ENCODE measurements at places on chromosomes 6 and 20.

DNA sequence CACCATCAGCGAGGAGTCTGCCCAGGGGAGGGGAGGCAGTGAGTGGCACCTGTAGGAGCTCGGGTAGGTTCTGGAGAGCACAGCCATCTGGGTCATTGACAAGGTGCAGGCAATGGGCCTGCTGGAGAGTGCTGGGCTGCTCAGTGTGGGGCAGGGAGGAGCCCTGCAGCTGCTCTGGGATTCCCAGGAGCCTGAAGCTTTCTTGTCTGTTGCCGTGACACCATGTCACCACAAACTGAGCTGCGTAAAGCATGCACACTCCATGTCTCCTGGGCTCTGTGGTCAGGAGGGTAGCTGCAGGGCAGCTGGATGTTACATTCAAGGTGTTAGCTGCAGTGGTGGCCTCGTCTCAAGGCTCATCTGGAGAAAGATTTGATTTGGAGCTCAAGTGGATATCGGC, 4.5 kb upstream of the SLC22A1 start:
- no peak for DNase-seq

DNA sequence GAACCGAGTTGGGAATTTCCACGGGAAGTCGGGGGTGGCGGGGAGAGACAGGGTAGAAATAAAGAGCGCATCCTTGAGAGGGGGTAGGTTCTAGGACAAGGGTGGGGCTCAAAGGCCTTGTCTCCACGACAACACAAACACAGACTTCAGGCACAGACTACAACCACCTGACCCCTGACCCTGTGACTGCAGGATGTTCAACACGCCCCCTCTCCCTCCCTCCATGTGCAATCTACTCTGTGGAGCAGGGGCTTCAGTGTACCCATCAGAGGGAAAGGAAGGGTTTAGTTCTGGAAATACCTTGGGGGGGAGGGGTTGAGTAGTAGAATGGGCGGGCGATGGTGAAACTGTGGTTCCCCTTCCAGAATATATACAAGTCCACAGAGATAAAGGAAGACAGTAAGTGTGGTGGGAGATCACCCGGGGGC, 651 bp upstream of the TAPBP start:
- DNase-seq, result peak; percentile 30

- DNase-seq, result no peak
These were observed 42.1 kb downstream of the BFSP1 start for GRCh38 chr20:17488916-17489600.

DNA sequence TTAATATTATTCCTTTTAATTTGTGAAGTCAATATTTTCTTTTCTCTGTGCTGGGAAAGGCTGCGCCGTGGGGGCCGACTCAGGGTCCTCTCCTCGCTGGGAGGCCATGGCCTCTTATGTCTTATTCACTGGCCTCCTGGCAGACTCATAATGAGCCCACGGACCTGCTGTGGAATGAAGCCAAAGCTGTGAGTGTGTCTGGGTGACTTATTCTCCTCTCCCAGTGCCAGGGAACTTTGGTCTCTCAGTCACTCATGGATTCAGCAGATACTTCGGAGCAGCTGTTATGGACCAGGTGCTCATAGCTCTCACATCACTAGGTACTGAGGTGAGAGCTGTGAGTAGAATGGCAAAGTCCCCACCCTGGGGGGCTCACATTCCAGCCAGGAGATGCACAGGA, 297.6 kb downstream of the CDH26 start:
- no peak for DNase-seq

DNA sequence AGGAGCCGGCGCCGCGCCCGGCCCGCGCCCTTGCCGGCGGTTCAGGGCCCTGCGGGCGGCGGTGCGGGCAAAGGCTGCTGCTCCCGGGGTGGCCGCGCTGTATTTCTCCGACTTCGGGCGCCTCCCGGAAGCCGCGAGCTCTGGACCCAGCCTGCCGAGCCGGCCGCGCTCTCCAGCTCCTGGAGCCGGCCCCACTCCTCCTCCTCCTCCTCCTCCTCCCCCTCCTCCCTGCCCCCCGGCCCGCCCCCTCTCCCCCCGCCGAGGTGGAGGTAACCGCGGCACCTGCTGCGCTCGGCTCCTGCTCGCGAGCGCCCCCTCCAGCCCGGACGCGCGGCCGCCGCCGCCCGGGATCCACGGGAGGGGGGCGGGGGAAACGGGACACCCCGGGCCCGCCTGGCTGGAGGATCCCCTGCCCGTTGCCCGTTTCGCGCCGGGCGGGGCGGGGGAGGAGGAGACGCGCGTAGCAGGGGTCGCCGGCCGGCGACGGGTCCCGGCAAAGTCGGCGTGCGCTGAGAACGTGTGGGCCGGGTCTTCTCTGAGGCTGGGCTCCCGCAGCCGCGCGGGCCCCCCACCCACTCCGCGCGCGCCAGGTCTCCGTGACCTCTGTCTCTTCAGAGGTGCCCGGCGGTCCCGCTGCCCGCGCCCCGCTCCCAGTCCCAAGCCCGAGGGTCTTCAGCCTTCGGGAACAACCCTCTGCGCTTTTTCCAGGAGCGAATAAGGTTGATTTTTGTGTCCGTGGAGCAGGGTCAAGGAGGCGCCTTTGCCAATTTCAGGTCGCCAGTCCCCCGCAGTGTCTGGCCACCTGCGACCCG, at the start of gene SLC22A23:
TSS of gene SLC22A23 (minus strand) at position 153 of the 812 bp plus-strand sequence. CDS start 491 bp downstream, outside the sequence.
- peak; percentile 78 for DNase-seq

DNA sequence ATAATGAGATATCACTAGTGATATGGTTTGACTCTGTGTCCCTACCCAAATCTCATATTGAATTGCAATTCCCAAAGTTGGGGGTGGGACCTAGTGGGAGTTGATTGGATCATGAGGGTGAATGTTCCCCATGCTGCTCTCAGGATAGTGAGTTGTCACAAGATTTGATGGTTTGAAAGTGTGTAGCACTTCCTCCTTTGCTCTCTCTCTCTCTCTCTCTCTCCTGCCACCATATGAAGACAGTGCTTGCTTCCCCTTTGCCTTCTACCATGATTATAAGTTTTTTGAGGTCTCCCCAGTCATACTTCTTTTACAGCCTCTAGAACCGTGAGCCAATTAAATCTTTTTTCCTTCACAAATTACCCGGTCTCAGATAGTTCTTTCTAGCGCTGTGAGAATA, 1002.0 kb upstream of the ADGRB3 start:
- no peak for DNase-seq

GRCh38 chr6:146304181-146304580, 239.5 kb upstream of the RAB32 start:
- no peak for DNase-seq

- DNase-seq, result no peak
These were observed 318.1 kb downstream of the CLIC5 start for GRCh38 chr6:45697605-45698004.

DNA sequence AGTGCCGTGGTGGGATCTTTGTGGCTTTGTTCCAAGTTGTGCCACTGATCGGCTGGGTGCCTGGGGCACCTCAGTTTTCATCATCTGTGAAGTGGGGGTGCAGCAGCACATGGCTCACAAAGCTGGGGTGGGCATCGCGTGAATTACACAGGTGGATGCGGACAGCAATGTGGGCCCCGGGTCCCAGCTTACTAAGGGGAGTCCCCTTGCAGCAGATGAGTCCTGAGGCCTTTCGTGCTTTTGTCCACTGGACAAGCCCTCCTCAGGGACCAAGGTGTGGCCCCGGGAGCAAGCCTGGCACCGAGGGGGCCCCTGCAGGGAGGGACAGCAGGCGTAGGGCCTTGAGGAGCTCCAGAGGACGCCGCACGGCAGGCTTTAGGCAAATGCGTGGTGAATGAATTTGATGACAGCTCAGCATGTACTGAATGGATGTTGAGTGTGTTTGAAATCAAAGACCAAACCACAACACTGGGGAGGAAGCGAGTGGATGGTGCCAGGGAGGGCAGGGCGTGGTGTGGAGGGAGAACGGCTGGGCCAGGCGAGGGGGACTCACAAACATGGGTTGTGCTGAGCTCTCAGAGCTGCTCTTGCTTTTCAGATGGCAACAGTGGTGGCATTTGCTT, 53.2 kb downstream of the IRF4 start:
- DNase-seq, result no peak

- no peak for DNase-seq
These were observed 117.3 kb upstream of the TNFAIP3 start for GRCh38 chr6:137749696-137750211.

DNA sequence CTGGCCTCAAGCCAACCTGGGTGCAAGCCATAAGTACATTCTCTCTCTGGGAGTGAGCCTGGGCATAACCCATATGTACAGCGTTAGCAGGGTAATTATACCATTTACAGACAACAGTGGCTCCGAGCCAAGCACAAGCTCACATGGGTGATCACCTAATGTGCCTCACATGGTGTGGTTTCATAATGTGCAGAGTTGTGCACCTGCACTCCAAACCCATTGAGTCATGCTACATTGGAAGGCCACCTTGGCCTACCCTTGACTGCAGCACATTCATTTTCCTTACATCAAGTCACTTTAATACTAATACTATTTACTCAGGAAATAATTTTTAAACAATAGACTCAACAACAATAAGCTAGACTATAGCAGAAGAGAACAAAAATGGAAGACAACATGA, 194.5 kb upstream of the PLN start:
- peak; percentile 73 for DNase-seq

DNA sequence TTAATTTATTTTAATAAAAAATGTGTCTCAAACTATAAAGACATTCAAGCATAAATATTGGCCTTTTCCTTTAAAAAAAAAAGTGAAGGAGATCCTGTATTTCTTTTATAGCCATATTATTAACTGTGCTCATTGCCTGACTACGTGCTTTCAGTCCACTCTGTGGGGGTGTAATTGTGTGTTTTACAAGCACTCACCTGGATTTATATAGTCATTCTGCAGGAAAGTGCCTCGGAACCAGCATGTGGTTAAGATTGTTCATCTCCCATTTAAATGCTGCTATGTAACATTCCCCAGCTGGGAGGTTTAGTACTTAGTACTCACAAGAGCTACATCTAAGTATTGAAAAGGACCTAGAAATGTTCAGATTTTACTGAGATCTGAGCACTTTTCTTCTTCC, 47.9 kb upstream of the SLC22A16 start:
- no peak for DNase-seq

DNA sequence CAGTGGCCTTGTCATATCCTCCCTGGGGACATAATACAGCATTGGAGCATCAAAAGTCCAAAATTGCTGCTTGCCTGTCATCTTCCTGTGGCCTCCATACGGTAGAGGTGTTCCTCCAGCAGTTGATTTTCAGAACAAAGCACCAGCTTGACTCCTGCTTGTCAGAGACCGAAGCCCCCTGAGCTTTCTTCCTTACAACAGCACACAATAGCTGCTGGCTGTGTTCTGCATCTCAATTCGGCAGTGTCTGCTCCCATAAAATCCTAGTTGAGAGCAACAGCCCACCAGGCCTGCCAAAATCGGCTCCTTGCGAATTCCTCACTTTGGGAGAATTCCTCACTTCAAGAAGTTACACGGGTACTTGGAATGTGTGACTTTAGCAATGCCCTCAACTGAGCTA, 372.9 kb downstream of the SAMD5 start:
- DNase-seq, result no peak

- DNase-seq, result no peak
These were observed 662 bp upstream of the SLC9A8 start for GRCh38 chr20:49811825-49812506.

DNA sequence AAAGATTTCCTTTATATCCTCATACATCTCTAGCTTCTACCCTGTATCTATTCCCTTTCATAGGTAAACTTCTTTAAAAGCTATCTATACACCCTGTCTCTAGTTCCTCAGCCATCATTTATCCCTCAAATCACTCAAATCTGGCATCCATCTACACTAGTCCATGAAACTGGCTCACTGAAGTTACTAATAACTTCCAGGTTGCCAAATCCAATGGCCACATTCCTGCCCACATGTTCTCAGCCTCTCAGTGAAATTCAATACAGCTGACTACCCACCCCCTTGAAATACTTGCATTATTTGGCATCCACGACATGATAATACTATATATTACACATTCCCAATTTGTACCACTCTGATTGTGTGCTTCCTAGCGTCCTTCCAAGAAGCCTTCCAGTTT, 8.7 kb downstream of the REPS1 start:
- DNase-seq, result no peak

GRCh38 chr20:63325554-63326313, 32.7 kb downstream of the COL20A1 start:
- no peak for DNase-seq

- DNase-seq, result no peak
These were observed 57.1 kb upstream of the LYRM2 start for GRCh38 chr6:89695667-89696066.

DNA sequence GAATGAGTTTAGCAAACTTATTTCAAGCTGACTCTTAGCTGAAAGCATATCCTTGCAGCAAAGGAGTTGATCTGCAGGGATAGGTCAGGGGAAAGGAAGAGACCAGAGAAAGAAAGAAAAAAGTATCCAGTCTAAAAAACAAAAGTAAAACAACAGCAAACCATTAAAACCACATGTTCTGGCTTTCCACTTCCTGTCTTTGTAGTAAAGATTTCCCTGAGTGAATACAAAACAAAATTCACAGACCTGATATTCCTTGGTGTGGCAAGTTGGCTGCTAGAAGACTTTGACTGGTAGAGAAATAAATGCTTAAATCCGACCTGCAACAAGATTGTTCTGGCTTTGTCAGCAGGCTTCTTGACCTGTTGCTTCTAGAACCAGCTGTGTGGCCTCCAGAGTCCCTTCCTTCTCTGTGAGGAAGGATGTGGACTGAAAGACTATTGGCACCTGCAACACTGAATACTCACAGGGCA, 23.4 kb upstream of the MCM3 start:
- DNase-seq, result no peak

DNA sequence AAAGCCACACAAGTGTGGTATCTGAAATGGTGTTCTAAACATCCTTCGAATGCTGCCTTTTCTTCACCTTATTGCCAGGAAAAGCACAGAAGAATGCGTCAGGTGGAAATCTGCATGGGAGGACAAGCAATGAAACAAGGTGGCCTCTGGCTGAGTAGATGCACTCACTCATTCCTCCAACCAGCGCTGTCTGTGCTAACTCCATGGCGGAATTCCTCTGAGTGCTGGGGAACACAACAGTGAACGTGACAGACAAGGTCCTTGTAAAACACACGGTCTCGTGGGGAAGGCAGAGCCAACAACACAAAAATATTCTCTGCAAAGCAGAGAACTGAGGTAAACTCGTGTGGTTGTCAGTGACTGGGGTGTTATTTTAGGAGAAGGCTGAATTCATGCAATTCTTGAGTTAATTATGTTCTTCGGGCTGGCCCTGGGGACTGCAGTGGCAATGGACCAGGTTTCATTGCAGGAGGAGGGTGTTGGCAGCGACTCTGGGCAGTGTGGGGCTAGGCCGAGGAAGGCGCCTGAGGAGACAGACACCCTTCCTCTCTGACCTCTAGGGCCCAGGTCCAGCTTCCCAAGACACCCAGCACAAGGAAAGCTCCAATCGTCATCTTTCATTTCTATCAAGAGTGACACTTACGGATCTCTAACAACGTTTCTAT, 339.7 kb downstream of the PRKN start:
- DNase-seq, result no peak

- DNase-seq, result no peak
These were observed 748.4 kb downstream of the PTPRT start for GRCh38 chr20:42441196-42441863.

- no peak for DNase-seq
These were observed 91.7 kb downstream of the JARID2 start for GRCh38 chr6:15337582-15337981.

GRCh38 chr6:52416629-52417151, 3.5 kb upstream of the EFHC1 start:
- peak; percentile 71 for DNase-seq

- DNase-seq, result no peak
These were observed 13.9 kb downstream of the MYB start for GRCh38 chr6:135195041-135195440.

GRCh38 chr6:156852147-156852857, 75.1 kb downstream of the ARID1B start:
- no peak for DNase-seq

Data from NCI-H1105 (cell line).